ENCODE measurements at places on chromosomes 2 and 18.

GRCh38 chr2:105690566-105690965, 54.1 kb upstream of the NCK2 start:
- DNase-seq, result no peak

GRCh38 chr2:120435671-120436459, 89.9 kb downstream of the INHBB start:
- no peak for DNase-seq

- DNase-seq, result peak; percentile 84
Observed at GRCh38 chr2:47058003-47058931, 96.8 kb downstream of the STPG4 start.

DNA sequence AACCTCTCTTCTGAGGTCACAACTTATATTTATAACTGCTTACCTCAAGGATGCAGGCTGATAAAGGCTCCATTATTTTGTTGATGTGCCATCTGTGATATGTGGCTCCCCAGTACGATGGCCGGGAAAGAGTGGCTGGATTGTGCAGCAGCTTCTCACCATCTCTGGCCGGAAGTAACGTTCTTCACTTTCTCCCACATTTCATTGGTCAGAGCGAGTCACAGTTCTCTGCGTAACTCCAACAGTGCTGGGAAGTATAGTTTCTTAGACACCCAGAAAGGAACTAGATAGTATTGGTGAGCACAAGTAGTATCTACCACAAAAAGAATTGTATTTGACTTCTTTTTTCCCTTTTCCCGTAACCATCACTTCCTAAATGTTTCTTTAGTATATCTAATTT, 28.7 kb downstream of the ZSWIM2 start:
- DNase-seq, result no peak

DNA sequence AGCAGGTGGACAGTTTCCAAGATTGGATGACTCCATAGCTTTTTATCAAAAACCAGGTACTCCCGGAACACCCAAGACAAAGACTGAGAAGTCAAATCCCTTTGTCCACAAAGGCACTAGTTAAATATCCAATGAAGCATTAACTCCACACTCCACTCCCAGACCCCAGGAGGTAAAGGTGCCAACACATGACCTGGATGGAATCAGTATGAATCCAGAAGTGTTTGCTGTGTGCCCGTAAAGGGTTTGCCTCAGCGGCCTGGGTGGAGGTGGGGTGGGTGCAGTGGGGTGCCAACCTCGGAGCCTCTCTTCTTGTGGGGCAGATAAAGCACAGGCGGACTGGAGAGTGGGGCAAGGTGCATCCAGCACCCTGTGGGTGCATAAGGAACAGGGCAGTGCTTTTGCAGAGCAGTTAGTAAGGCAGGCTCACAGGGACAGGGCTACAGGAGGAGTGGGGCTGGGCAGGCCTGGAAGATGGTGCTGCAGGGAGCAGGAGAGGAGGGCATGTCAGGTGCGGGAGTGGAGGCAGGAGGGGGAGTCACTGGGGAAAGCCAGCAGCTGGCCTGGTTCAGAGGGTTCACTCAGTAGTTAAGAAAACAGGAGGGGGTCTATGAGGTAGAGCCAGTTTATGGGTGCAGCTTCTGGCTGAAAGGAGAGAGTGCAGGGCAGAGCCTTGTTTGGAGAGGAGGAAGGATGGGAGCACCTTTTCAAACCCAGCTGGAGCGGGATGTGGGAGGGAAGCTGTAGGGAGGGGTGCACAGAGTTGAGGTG, 208.4 kb upstream of the SMAD2 start:
- DNase-seq, result no peak

DNA sequence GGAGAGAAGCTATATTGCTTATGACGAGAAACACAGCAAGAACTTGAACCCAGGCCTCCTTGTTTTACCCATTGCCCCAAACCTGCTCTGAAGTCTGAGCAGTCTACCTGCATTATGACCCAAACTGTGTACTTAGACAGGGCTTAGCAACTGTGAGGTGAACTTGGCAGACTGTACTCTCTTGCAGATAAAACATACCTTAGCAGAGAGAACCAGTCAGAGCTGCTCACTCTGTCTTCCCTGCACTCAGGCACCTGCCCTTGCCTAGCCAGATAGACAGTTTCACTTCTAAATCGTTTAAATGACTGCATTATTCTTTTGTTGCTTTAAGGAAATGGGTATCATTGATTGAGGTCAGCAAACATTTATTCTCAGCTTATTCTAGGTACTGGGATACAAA, 20.3 kb downstream of the ITPRID2 start:
- no peak for DNase-seq

- DNase-seq, result no peak
Observed at GRCh38 chr2:33477473-33478468, 1.3 kb downstream of the RASGRP3 start.

DNA sequence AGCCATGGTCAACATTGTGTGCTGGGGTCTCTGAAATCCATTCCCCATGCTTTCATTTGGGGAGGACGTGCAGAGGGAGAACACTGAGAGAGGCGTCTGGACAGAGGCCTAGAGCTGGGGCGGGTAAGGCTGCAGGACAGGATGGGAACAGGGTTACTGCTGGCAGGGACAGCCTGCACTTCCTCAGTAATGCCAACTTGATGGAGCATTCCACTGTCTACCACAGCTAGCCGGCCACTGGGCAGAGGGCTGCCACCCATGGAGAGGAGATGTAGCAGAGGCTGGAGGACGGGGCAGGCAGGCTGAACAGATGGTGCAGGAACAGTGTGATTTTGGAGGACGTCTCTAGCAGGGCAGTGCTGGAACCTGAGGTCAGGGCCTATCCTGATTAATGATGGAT, 29.3 kb downstream of the MRPL33 start:
- DNase-seq, result no peak

- no peak for DNase-seq
Observed at GRCh38 chr18:49632588-49632987, 70.7 kb downstream of the LIPG start.

GRCh38 chr2:122236152-122236874, 480.9 kb downstream of the TSN start:
- DNase-seq, result peak; percentile 61

GRCh38 chr2:226910384-226910783, 74.5 kb downstream of the RHBDD1 start:
- peak; percentile 34 for DNase-seq

- DNase-seq, result peak; percentile 48
Observed at GRCh38 chr2:33765122-33765521, 166.0 kb upstream of the FAM98A start.

DNA sequence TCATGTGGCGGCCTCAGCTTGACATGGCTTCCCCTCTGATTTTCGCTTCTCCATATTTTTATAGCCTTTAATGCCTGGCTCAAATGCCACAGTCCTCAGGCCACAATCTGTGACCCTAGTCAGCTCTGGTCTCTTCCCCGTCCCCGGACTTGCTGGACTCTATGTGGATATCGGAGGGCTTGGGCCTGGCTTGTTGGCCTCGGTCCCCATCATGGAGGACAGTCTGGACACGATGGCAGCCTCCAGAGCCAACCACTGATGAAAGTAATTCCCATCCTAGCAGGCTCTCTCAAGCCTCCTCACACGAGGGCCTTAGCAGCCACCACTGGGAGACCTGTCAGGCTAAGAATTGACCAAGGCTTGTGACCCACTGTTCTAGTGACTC, 61.6 kb downstream of the LPIN1 start:
- DNase-seq, result no peak

- peak; percentile 47 for DNase-seq
Observed at GRCh38 chr2:172234716-172235691, 132.3 kb upstream of the DLX2 start.

GRCh38 chr2:233165895-233166661, 85.4 kb upstream of the ATG16L1 start:
- DNase-seq, result no peak

GRCh38 chr2:131023758-131024157, 69.5 kb downstream of the FAM168B start:
- DNase-seq, result no peak

- peak; percentile 81 for DNase-seq
Observed at GRCh38 chr18:63511285-63511684, 30.9 kb upstream of the SERPINB12 start.

All from adipocyte (in vitro differentiated cells).